ENCODE measurements at places on chromosomes 1 and 21. TPM values are rescaled to one million over a fixed set of nuclear protein-coding genes. Genes with fewer than 3 reads are reported as not detected.
A peak's percentile ranks its signal among the peaks of the same experiment; 100 is the strongest.

RBP7 gene
- polyA plus RNA-seq, result 10.4 TPM

DNA sequence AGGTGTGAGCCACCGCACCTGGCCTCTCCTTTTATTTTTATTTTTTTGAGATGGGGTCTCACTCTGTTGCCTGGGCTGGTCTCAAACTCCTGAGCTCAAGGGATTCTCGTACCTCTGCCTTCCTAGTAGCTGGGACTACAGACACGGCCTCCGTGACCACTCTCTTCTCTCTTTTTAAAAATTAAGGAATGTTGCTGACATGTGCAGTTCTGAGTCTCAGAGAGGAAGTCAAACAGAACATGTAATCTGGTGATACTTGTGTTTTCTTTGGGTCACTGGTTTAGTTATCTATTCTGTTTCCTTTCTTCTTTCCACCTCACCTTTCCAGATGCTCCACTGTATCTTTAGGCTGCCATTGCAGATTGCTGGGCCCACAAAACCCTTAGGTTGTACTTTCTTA is 2.7 kb downstream of the WDTC1 start:
- H3K27ac ChIP-seq, result no peak overlapping the region
- H3K36me3 ChIP-seq, result no peaks in the 10 kb centered on the region
- H3K27me3 ChIP-seq, result no peaks in the 10 kb centered on the region
- DNase-seq, result no peak

GRCh38 chr1:113904293-113904673 is 316 bp downstream of the AP4B1 start:
- peaks cover 50% of the 10 kb centered on the region for H3K36me3 ChIP-seq
- DNase-seq, result no peak
- H3K27ac ChIP-seq, result peak overlapping the region; percentile 89
- H3K4me3 ChIP-seq, result peak overlapping the region; percentile 91

DNA sequence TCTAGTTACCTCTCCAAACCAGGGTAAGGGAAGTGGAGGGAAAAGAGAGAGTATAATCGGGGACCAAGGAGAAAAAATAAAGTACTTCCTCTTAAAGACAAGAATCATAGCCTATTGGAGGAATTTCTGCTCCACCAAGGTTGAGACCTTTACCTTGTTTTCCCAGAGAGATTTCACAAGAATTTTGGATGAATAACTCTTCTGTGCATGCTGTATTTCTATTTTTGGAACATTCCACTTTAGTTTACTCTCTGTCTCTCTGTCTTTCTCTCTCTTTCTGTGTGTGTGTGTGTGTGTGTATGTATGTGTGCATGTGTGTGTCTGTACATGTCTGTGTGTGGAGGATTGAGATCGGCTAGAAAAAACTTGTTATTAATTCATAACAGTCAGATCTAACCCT is 318.4 kb upstream of the RGS18 start:
- H3K27ac ChIP-seq, result no peak overlapping the region
- H3K27me3 ChIP-seq, result no peaks in the 10 kb centered on the region
- H3K36me3 ChIP-seq, result no peaks in the 10 kb centered on the region
- no peaks in the 10 kb centered on the region for H3K4me1 ChIP-seq

DNA sequence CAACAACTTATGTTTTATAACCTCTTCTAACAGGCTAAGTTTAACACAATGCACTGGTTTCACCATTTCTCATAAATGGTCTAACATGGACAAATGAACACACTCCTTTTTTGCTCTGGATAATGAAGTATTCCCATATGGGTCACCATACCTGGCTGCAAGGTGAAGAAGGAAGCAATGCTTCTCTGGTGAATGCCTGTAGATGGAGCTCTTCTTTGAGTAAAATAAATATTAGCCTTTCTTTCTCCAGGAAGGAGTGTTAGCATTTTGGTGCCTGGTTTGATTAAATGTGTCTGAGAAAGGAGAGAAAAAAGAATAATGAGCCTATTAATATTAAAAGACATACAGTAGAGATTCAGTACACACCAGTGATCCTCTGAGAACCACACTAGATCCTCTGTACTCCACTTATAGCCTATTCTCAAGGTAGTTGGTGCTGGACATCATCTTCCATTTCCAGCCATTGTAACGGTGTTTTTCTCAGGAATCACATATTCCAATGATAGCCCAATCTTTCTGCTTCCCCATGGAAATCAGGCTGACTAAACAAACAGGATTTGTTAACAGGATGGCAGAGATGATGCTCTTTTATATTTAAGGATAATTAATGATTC is 17.6 kb downstream of the MTFR1L start:
- H3K4me1 ChIP-seq, result peaks cover 2% of the 10 kb centered on the region
- no peak overlapping the region for H3K27ac ChIP-seq
- DNase-seq, result no peak
- H3K27me3 ChIP-seq, result no peaks in the 10 kb centered on the region

- no peaks in the 10 kb centered on the region for H3K27me3 ChIP-seq
- no peak overlapping the region for H3K4me3 ChIP-seq
- no peaks in the 10 kb centered on the region for H3K4me1 ChIP-seq
- no peaks in the 10 kb centered on the region for H3K36me3 ChIP-seq
- DNase-seq, result no peak
Observed at GRCh38 chr1:172122381-172122780, 281.1 kb downstream of the DNM3 start.

DNA sequence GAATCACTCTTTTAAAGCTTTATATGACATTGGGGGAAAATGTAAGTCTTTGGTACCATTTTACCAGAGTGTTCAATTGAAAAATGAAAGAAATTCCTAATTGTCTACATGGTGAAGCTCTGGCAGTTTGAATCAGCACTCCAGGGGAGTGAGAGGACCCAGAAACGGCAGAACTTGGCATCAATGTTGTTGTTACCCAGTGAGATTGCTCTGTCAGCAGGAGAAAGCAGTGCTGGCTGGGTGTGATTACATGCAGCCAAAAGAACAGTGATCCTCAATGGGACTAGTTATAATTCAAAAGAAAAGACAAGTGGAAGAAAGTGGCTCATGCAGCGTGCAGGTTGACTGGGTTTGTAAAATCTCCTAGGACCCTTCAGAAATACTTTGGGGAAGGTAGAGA is 206.4 kb downstream of the PTPRC start:
- H3K4me1 ChIP-seq, result peaks cover 8% of the 10 kb centered on the region
- no peaks in the 10 kb centered on the region for H3K27me3 ChIP-seq
- H3K36me3 ChIP-seq, result no peaks in the 10 kb centered on the region
- H3K27ac ChIP-seq, result no peak overlapping the region

Data from psoas muscle (tissue), 8 donors.